Left ventricle myocardium inferior (tissue), 1 donor: ENCODE measurements at places on chromosomes 2 and 18. TPM values are rescaled to one million over a fixed set of nuclear protein-coding genes. Genes with fewer than 3 reads are reported as not detected.
A peak's percentile ranks its signal among the peaks of the same experiment; 100 is the strongest.

DNA sequence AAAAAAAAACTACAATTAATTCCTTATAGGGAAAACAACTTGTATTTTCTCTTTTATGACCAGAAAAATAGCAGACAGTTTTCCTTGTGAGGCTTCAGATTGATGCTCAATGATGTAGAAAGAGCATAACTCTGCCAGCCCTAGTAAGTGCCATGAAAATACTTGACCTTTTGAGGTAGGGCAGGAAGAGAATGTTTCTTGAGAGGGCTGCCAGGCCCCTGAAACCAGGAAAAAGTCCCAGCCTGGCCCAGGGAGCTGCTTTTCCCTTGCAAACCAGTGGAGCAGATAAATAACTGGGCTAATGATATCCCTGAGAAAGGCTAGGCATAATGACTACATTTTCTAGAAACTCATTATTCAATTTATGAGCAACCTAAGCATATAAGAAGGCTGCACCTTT lies 126.8 kb downstream of the SLC8A1 start:
- H3K27ac ChIP-seq, result peak overlapping the region; percentile 18
- DNase-seq, result no peak
- H3K4me1 ChIP-seq, result peaks cover 78% of the 10 kb centered on the region
- no peaks in the 10 kb centered on the region for H3K36me3 ChIP-seq

- no peak overlapping the region for H3K27ac ChIP-seq
- H3K4me1 ChIP-seq, result no peaks in the 10 kb centered on the region
- H3K27me3 ChIP-seq, result no peaks in the 10 kb centered on the region
- no peaks in the 10 kb centered on the region for H3K36me3 ChIP-seq
Measured at GRCh38 chr2:105243961-105244360, 2.4 kb downstream of the GPR45 start.

HRH4 gene
- total RNA-seq, result 0.33 TPM

CTIF gene
- 60.0 TPM for total RNA-seq

SESTD1 gene
- total RNA-seq, result 33.7 TPM

DNA sequence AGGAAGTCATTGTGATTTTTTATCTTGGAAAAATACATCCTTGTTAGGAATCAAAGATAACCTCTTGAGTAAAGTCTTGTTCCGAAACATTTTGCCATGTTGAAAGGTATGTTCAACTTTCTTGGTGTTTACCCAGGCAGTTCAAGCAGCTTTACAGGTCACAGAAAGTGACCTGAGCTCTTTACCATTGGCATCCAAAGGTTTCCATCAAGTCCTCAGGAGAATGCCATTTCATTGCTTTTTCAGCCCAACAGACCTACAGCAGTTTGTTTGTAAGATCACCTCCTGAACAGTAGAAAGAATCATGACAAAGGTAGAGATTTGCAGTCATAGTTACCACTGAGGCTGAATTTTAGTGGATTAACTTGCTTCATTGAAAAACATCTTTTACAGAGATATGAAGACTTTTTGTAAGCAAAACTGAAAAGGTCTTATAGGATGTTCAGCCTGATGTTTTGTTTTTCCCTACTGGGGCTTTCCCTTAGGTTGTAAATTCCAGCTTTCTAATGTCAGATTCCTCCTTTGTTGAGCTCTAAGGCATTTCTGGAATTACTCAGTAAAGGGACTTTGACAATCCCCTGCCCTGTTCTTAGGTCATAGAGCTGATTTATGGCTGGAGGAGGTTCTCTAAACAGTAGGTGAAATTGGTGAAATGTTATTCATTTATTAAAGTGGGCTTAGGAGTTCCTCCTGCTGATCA lies 236.8 kb upstream of the RBMS1 start:
- DNase-seq, result no peak
- H3K27ac ChIP-seq, result no peak overlapping the region
- H3K4me1 ChIP-seq, result no peaks in the 10 kb centered on the region

EPB41L3 gene
- 6.3 TPM for total RNA-seq

DNA sequence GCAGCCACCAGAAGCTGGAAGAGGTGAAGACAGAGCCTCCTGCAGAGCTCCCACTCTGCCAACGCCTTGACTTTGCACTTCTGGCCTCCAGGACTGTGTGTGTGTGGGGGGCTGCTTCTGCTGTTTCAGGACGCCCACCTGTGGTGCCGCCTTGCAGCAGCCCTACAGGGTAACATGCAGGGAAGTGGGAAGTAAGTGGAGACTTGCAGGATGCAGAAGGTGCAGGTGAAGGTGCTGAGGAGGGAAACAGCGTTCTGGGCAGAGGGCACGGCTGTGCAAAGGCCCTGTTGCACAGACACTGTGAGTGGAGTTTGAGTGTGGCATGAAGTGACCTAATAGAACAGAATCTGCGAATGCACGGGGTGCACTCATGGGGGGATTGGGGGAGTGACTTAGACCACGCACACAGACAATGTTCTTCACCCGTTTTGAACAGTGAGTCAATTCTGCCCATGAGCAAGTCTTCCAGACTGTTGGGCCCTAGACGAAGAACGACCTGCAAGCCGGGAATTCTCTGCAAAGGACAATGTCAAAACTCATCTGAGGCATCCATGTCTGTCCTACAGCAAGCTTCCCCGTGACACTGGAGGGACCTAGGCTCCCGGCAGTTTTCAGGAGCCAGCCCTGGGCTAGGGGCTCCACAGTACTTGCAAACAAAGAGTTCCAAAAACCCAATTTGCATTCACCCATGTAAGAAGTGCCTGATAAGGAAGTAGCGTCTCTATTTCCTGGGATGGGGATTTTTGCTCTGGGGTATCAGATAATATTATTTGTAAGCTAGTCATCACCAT lies 19.0 kb downstream of the MBP start:
- H3K27ac ChIP-seq, result peak overlapping the region; percentile 97
- H3K36me3 ChIP-seq, result no peaks in the 10 kb centered on the region
- no peak for DNase-seq
- peaks cover 57% of the 10 kb centered on the region for H3K4me1 ChIP-seq

GRCh38 chr2:218887079-218887478 lies 6.4 kb downstream of the WNT10A start:
- no peak for DNase-seq
- no peak overlapping the region for H3K27ac ChIP-seq
- peaks cover 17% of the 10 kb centered on the region for H3K4me1 ChIP-seq
- H3K4me3 ChIP-seq, result no peak overlapping the region

GRCh38 chr2:9996321-9996720 lies 44.8 kb downstream of the GRHL1 start:
- H3K36me3 ChIP-seq, result no peaks in the 10 kb centered on the region
- no peaks in the 10 kb centered on the region for H3K27me3 ChIP-seq
- no peak for DNase-seq
- peak overlapping the region; percentile 31 for H3K27ac ChIP-seq
- H3K4me1 ChIP-seq, result peaks cover 58% of the 10 kb centered on the region
- H3K4me3 ChIP-seq, result no peak overlapping the region

VAMP5 gene
- total RNA-seq, result 47.3 TPM

MALL gene
- total RNA-seq, result 11.8 TPM

MEP1B gene
- total RNA-seq, result not detected

CCL20 gene
- total RNA-seq, result not detected

DNA sequence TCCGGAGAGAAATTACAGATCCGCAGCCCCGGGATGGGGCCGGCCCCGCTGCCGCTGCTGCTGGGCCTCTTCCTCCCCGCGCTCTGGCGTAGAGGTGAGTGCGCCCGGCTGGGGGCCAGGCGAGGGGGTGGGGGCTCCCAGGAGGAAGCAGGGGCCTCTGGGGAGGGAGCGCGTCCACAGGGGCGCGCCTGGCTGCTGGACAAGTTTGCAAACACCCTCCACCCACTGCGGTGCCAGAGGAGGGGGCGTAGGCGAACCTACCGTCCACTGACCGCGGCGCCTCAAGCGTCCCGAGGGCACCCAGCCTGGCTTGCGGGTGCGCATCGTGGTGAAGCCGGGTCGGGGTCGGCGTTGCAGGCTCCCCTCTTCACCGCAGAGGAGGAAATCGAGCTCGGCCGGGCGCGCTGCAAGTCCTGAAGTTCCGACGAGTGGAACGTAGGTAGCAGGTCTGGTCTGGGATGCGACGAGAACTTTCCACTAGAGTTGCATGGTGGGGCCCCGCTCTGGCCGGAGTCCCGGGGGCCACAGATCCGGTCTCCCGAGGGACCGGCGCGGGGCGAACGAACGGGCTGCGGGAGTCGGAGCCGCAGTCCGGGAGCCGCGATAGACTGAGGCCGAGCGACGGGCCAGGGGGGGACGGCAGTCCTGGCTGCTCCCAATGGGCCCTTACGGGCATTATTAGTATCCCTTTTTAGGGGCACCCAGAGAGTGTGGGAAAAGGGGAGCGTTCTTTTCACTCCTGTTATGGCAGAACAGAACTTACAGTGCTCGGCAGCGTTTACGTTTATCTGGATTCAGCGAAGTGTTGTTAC lies 502 bp downstream of the MERTK start:
- peak overlapping the region; percentile 95 for H3K27ac ChIP-seq
- no peaks in the 10 kb centered on the region for H3K36me3 ChIP-seq
- peaks cover 67% of the 10 kb centered on the region for H3K4me1 ChIP-seq

CNDP1 gene
- not detected for total RNA-seq

DNA sequence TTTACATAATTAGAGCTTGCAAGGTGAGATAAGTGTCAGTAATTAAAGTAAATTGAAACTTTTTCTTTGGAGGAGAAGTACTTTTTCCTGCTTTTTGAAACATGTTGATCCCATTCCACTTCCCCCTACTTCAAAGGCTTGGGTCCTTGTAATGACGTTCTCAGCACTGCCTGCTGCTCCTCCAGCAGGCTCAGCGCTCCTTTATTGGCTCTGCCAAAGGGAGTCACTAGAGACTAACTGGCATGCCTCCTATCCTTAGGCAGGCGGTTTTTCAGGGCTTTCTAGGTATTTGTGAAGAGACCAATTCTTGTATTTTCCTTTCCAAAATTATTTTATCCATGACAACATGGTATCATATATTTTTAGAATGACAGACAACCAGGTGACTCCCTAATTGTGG lies 43.9 kb upstream of the ACADL start:
- no peaks in the 10 kb centered on the region for H3K27me3 ChIP-seq
- no peak overlapping the region for H3K4me3 ChIP-seq
- no peak for DNase-seq
- no peaks in the 10 kb centered on the region for H3K4me1 ChIP-seq

DQX1 gene
- 0.11 TPM for total RNA-seq

HOXD12 gene
- total RNA-seq, result not detected

DNA sequence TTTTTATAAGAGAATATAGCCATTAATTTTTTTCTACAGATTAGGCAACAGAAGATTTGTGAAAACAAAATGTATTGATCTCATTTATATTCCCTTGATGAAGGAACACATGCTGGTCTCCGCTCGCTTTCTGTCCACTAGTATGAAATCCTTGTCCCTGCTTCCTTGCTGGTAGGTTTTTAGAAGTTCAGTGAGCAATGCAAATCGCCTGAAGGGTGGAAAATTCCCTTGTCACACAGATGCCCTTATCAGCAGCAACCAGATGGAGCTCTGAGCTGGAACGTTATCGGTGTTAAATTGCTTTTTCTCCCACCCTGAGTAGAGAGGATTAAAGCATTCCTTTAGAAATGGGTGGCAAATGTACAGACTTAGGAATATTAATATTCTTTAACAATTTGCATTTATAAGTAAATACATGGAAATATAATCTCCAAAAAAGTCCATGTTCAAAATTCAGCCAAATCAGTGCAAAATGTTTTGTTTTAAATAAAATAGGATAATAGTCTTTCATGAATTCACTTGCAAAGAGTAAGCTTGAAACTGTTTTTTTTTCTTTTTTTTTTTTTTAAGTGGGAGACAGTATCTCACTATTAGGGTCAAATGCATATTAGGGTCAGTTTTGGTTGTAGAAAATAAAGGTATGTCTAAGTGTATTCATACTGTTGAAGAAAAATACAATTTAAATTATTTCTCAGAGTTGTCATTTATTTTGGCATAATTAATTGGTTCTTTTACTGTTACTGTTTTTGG lies 164.0 kb upstream of the MYO3B start:
- H3K36me3 ChIP-seq, result peaks cover 3% of the 10 kb centered on the region
- no peak for DNase-seq
- peaks cover 37% of the 10 kb centered on the region for H3K4me1 ChIP-seq
- no peaks in the 10 kb centered on the region for H3K27me3 ChIP-seq

- no peak overlapping the region for H3K27ac ChIP-seq
- H3K27me3 ChIP-seq, result peaks cover 21% of the 10 kb centered on the region
- no peak overlapping the region for H3K4me3 ChIP-seq
- no peaks in the 10 kb centered on the region for H3K4me1 ChIP-seq
- H3K36me3 ChIP-seq, result no peaks in the 10 kb centered on the region
Measured at GRCh38 chr2:128978212-128978611, 659.5 kb upstream of the HS6ST1 start.

GRCh38 chr2:25085761-25086560 lies 44.1 kb downstream of the EFR3B start:
- no peaks in the 10 kb centered on the region for H3K36me3 ChIP-seq
- no peak overlapping the region for H3K27ac ChIP-seq
- H3K4me1 ChIP-seq, result peaks cover 41% of the 10 kb centered on the region
- no peaks in the 10 kb centered on the region for H3K27me3 ChIP-seq

C2orf80 gene
- total RNA-seq, result not detected

GRCh38 chr18:42310956-42311355 lies 355.9 kb downstream of the PIK3C3 start:
- peaks cover 16% of the 10 kb centered on the region for H3K4me1 ChIP-seq
- H3K4me3 ChIP-seq, result no peak overlapping the region
- H3K27ac ChIP-seq, result peak overlapping the region; percentile 36
- DNase-seq, result peak; percentile 43

OTOS gene
- not detected for total RNA-seq

RAB6C gene
- 0.16 TPM for total RNA-seq

- no peaks in the 10 kb centered on the region for H3K27me3 ChIP-seq
- peaks cover 12% of the 10 kb centered on the region for H3K4me1 ChIP-seq
- peak overlapping the region; percentile 27 for H3K27ac ChIP-seq
- DNase-seq, result no peak
Measured at GRCh38 chr2:240244543-240244942, 104.1 kb upstream of the OTOS start.

GRCh38 chr18:9135081-9135911 lies 1.3 kb upstream of the ANKRD12 start:
- peak overlapping the region; percentile 86 for H3K4me3 ChIP-seq
- H3K36me3 ChIP-seq, result peaks cover 39% of the 10 kb centered on the region

DPP10 gene
- 0.16 TPM for total RNA-seq

GRCh38 chr18:22207021-22207758 lies 37.8 kb downstream of the GATA6 start:
- peak overlapping the region; percentile 100 for H3K27ac ChIP-seq
- H3K4me1 ChIP-seq, result peaks cover 74% of the 10 kb centered on the region
- H3K27me3 ChIP-seq, result no peaks in the 10 kb centered on the region

DNA sequence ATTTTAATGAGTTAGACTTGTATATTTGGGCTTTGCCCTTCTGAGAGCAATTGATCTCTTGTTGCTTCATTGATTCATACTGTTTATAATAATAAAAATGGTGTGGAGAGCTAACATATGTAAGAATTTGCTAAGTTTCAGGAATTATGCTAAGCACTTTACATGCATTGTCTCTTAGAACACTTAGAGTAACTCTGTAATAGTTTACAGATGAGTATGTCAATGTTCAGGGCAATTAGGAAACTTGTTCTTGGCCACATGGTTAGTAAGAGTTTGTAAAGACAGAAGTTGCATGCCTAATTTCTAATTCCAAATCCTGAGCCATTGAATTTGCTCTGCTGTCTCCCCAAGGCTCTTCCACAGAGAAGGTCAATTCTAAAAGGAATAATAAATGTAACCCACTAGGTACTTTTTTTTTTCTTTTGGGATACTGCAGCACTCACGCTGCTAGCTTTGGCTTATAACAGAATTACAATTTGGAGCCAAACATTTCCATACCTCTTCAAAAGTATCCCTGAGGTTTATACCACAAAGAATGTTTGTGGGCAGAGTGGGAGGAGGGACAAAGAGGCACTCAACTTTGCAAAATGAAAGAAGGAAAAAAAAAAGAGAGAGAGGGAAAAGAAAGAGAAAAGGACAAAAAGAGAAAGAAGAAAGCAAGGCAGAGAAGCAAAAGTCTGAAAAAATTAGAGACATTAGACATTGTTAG lies 232.4 kb downstream of the CALCRL start:
- H3K4me1 ChIP-seq, result no peaks in the 10 kb centered on the region
- DNase-seq, result no peak
- no peaks in the 10 kb centered on the region for H3K27me3 ChIP-seq
- no peaks in the 10 kb centered on the region for H3K36me3 ChIP-seq

ANKRD30B gene
- not detected for total RNA-seq
